ENCODE measurements at places on chromosomes 4 and X.
A peak's percentile ranks its signal among the peaks of the same experiment; 100 is the strongest.

GRCh38 chr4:153522802-153523094 is 56.6 kb downstream of the TMEM131L start:
- DNase-seq: peak; percentile 67

GRCh38 chrX:84339507-84340364 is 151.7 kb upstream of the RPS6KA6 start:
- no peak for DNase-seq

DNA sequence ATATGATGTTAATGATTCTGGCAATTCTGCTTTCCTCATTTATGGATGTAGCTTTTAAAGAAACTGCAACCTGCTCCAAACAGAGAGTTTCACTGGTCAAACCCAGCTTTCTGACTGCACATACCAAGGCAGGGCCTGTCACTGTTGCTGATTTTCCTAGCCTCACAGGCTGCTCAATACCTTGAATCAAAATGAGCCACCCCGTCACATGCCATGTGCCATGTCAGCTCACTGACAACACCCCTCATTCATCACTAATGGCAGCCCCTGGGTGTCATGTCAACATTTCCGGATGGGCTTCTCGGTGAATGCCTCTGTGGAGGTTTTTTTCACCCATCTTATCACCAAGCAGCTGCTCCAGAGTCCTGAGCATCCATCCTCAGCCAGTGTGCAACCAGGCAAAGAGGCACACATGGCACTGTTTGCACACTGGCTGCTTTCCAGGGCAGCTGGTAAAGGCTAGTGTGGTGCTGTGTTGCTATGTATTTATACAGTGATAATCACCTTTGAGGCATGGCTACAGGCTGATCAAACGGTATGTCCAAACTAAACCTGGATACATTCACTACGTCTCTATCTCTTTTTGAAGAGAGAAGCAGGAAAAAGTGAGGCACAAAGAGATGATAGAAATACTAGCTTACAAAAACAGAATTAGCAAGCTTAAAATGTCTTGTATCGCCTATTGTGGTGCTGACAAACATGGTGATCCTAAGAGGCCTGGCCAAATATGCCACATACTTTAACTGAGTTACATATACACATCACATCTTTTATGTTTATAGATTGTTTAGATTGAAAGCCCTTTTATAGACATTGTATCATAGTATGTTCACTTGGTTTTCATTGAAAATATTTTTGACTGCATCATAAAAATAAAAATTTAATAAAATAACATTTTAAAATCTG is 94.6 kb upstream of the INPP4B start:
- DNase-seq: no peak

DNA sequence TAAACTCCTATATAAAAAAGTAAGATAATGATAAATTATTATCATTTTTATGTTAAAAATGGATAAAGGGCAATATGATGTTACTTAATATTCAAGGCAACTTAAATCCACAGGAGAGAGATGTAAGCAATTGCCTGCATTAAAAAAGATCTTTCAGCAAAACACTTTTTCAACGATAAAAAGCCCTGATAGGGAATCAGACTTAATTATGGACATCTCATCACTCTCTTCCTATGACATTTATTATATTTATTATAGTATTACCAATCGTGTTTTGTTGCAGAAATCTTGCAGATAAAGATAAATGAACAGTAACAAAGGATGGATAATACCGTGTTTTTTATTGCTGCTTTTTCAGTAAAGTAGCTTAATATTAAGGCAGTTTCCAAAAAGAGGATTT is 178.5 kb downstream of the SH2D1A start:
- no peak for DNase-seq

- DNase-seq: no peak
These were observed 46.1 kb upstream of the BMPR1B start for GRCh38 chr4:94711635-94712034.
